ENCODE measurements at places on chromosomes 5 and 9. TPM values are rescaled to one million over a fixed set of nuclear protein-coding genes. Genes with fewer than 3 reads are reported as not detected.

BRD8 gene
- 75.8 TPM for total RNA-seq

DNA sequence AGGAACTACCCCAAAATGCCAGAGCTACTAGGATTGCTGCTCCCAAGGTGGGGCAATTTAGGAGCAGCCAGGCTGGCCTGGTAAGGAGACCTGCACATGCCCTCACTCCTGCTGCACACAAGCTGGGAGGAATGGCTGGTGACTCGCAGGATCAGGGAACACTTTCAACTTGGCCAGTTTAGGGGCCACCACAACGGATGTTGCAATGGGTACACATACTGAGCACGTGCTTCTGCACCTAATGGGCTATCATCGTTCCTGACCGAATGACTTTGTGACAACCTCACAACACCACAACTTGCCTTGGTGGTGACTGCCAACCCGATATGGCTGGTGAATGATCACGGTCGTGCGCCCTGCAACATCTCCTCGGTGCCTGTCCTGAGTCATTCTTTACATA, 172.0 kb downstream of the ROR2 start:
- H3K36me3 ChIP-seq, result no peaks in the 10 kb centered on the region
- no peak overlapping the region for H3K4me3 ChIP-seq
- peaks cover 2% of the 10 kb centered on the region for H3K4me1 ChIP-seq
- H3K27ac ChIP-seq, result no peak overlapping the region

SLC4A9 gene
- 0.15 TPM for total RNA-seq

- H3K27me3 ChIP-seq, result no peaks in the 10 kb centered on the region
- no peak for DNase-seq
- peaks cover 2% of the 10 kb centered on the region for H3K4me1 ChIP-seq
- H3K4me3 ChIP-seq, result no peak overlapping the region
- H3K36me3 ChIP-seq, result no peaks in the 10 kb centered on the region
These were observed 299.4 kb upstream of the RASA1 start for GRCh38 chr5:86968301-86968753.

FYB1 gene
- not detected for total RNA-seq

DNA sequence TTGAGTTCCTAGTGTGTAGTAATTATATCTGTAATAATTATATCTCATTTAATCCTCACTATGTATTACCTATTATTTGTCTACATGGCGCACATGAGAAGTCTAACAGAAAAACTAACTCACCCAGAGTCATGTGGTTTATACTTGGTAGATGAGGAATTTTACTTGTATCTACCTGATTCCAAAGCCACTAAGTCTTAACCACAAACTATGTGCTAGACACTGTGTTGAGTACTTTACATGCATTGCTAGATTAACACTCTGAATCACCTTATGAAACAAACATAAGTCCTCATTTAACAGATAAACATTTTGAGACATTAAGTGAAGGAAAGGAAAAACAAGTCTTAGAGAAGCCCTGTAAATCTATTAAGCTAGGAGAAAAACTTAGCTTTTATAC, 404.8 kb downstream of the TLR4 start:
- H3K27ac ChIP-seq, result no peak overlapping the region
- H3K36me3 ChIP-seq, result no peaks in the 10 kb centered on the region
- DNase-seq, result no peak
- H3K27me3 ChIP-seq, result no peaks in the 10 kb centered on the region
- H3K4me3 ChIP-seq, result no peak overlapping the region
- peaks cover 3% of the 10 kb centered on the region for H3K4me1 ChIP-seq

DAB2 gene
- total RNA-seq, result 5.0 TPM

CHSY3 gene
- total RNA-seq, result 1.4 TPM

DNA sequence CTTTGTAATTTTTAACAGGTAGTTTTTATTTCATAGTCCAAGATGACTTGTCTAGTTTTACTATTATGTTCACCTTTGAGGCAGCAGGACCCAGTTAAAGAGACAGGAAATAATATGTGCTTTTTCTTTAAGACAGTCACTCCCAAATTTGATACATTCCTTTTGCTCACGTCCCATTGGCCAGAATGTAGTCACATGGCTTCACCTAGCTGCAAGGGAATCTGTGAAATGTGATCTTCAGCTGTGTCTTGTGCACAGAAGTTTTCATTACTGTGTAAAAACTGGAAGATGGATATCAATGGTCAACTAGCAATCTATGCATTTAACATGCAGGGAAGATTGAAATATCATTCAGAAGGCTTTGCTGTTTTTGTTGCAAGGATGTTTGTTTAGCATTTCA, 41.1 kb downstream of the XRCC4 start:
- no peak overlapping the region for H3K4me3 ChIP-seq
- H3K4me1 ChIP-seq, result no peaks in the 10 kb centered on the region
- H3K36me3 ChIP-seq, result no peaks in the 10 kb centered on the region
- no peak overlapping the region for H3K27ac ChIP-seq
- DNase-seq, result no peak

DNA sequence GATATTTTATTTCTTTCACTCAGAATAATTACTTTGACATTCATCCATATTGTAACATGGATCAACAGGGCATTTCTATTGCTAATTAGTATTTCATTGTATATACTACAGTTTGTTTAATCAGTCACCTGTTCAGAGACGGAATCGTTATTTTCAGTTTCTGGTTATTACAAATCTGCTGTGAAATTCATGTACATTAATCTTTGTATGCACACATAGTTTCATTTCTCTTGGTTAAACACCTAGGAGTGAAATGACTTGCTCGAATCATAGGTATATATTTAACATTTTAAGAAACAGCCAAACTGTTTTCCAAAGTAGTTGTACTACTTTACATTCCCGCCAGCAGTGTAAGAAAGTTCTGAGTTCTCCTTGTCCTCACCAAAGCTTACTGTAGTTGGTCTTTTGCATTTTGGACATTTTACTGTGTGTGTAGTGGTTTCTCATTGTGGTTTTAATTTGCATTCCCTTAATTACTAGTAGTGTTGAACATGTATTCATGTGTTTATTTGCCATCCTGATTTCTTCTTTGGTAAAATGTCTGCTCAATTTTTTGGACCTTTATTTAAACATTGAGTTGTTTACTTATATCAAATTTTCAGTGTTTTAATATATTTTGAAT, 198.2 kb downstream of the SAXO1 start:
- no peak overlapping the region for H3K4me3 ChIP-seq
- no peaks in the 10 kb centered on the region for H3K36me3 ChIP-seq
- DNase-seq, result no peak
- no peak overlapping the region for H3K27ac ChIP-seq
- no peaks in the 10 kb centered on the region for H3K27me3 ChIP-seq

IFNB1 gene
- not detected for total RNA-seq

- H3K36me3 ChIP-seq, result no peaks in the 10 kb centered on the region
- H3K27me3 ChIP-seq, result no peaks in the 10 kb centered on the region
- no peak for DNase-seq
These were observed 317.3 kb upstream of the PDE4D start for GRCh38 chr5:60210810-60211209.

TDRD7 gene
- 2.3 TPM for total RNA-seq

RNF38 gene
- total RNA-seq, result 60.9 TPM

DNA sequence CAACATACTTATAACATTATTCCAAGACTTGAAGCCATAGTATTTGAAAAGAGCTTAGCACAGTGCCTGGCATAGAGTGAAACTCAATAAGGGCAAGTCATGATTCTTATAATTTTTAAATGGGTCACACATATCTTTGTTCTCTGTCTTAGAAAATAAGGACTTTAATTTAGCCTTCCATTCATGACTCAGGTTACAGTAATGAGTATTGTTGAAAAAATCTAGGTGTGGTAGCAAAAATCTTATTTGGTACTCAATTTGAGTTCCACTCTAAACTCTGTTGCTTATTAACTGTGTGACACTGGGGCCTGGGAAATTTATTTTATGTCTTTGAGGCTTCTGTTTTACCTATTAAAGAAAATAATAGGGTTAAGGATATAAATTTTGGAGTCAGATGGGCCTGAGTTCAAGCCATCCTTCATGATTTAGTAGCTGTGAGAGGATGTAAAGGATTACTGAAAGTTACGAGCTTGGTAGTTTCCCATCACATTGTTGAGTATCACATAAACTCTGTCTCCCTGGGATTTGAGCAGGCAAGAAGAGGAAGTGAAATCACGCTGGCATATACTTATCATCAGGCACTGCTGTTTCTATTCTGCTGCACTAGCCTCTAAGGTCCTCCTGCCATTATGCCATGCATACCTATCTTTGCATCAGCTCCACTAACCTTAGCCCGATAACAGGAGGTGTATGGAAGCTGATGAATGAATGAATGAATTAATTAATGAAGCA, 1.5 kb downstream of the SPINK9 start:
- DNase-seq, result no peak
- H3K4me3 ChIP-seq, result no peak overlapping the region
- no peaks in the 10 kb centered on the region for H3K36me3 ChIP-seq
- no peaks in the 10 kb centered on the region for H3K27me3 ChIP-seq
- H3K4me1 ChIP-seq, result no peaks in the 10 kb centered on the region
- H3K27ac ChIP-seq, result no peak overlapping the region

ECSCR gene
- 2.7 TPM for total RNA-seq

DNA sequence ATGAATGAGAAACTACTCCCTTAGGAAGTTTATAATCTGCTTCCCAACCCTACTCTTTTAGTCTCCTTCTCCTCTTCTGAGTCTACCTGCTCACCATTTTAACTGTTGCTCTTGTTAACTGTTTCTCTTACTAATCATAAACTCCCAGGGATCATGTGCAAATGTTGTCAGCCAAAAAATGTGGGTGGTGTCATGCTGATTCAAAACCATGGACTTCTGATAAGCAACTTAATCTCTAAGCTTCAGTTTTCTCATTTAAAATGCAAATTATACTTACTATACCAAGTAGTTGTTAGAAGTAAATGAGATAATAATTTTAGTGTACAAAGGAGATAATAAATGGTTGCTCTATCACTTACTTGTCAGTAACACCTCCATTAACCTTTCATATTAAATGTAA, 45.9 kb upstream of the TLX3 start:
- H3K27ac ChIP-seq, result no peak overlapping the region
- no peaks in the 10 kb centered on the region for H3K4me1 ChIP-seq
- no peak for DNase-seq

- H3K36me3 ChIP-seq, result no peaks in the 10 kb centered on the region
- no peak overlapping the region for H3K4me3 ChIP-seq
- H3K4me1 ChIP-seq, result no peaks in the 10 kb centered on the region
- no peak for DNase-seq
These were observed 313.6 kb upstream of the PIK3R1 start for GRCh38 chr5:67901814-67902496.

LHX3 gene
- total RNA-seq, result not detected

- no peaks in the 10 kb centered on the region for H3K27me3 ChIP-seq
- H3K4me3 ChIP-seq, result no peak overlapping the region
- no peaks in the 10 kb centered on the region for H3K4me1 ChIP-seq
- H3K27ac ChIP-seq, result no peak overlapping the region
- H3K36me3 ChIP-seq, result no peaks in the 10 kb centered on the region
These were observed 246.1 kb downstream of the PRELID2 start for GRCh38 chr5:145589063-145589462.

GRCh38 chr9:121498150-121498486, 1.5 kb downstream of the GGTA1 start:
- H3K36me3 ChIP-seq, result no peaks in the 10 kb centered on the region
- H3K27ac ChIP-seq, result no peak overlapping the region

GRCh38 chr5:179802207-179802883, 4.3 kb downstream of the MGAT4B start:
- no peak for DNase-seq
- no peak overlapping the region for H3K27ac ChIP-seq
- no peaks in the 10 kb centered on the region for H3K27me3 ChIP-seq
- peaks cover 32% of the 10 kb centered on the region for H3K4me1 ChIP-seq
- no peak overlapping the region for H3K4me3 ChIP-seq

DNA sequence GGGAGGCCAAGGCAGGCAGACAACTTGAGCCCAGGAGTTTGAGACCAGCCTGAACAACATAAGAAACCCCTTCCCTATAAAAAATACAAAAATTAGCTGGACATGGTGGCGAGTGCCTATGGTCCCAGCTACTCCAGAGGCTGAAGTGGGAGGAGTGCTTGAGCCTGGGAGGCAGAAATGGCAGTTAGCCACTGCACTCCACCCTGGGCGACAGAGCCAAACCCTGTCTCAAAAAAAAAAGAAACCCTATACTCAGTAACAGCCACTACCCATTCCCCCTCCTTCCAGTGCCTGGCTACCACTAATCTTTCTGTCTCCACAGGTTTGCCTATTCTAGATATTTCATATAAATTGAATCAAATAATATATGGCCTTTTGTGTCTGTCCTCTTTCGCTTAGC, 14.3 kb upstream of the SIL1 start:
- no peak for DNase-seq
- no peak overlapping the region for H3K27ac ChIP-seq

- H3K36me3 ChIP-seq, result no peaks in the 10 kb centered on the region
- H3K27ac ChIP-seq, result no peak overlapping the region
- no peak for DNase-seq
- no peak overlapping the region for H3K4me3 ChIP-seq
These were observed 101.7 kb downstream of the FBXL17 start for GRCh38 chr5:108280248-108280647.

ORM2 gene
- 0.90 TPM for total RNA-seq

DNA sequence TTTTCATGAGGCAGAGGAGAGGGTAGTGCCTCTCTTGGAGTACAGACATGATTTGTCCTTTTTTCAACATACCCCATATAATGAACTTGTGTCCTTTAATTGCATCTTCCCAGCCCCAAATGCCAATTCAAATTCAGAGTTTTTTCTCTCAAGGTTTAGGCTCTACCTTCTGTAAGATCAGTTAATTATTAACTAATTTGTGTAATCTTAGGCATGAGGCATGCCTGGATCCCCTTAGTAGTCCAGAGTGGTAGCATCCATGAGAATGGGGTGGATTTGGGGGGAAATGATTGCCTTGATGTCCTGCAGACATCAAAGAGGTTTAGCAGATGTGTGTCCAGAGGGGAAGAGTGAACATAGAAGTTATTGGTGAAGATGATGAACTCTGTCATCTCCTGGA, 533.3 kb downstream of the LRRC70 start:
- no peak overlapping the region for H3K4me3 ChIP-seq
- no peak for DNase-seq
- H3K36me3 ChIP-seq, result no peaks in the 10 kb centered on the region

CDH6 gene
- total RNA-seq, result 1.4 TPM

DNA sequence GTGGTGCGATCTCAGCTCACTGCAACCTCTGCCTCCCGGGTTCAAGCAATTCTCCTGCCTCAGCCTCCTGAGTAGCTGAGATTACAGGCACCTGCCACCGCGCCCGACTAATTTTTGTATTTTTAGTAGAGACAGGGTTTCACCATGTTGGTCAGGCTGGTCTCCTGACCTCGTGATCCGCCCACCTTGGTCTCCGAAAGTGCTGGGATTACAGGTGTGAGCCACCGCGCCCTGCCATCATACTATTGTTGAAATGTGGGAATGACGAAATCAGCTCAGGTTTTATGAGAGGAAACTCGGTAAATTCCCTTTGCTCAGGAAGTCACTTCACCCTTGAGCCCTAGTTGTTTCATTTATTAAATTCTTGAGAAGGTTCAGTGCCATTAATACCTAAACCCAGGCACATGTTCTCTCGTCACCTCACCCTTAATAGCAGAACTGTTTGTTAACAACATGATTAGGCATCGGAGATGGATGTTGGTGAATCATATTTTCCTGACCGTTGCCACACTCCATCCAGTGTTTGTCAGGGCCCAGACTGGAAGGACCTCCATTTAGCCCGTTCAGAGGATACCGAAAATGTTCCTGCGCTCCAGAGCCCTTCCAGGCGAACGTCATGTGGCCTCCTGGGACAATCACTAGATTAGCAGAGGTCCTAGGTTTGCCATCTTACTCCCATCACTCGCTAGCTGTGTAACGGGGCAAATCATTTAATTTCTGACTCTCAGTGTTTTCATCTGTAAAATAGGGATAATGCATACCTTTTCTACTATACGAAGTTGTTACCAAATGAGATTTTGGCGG, 20.0 kb upstream of the CREBRF start:
- no peak overlapping the region for H3K4me3 ChIP-seq
- no peaks in the 10 kb centered on the region for H3K27me3 ChIP-seq
- no peak for DNase-seq
- H3K27ac ChIP-seq, result no peak overlapping the region

Measured in H1 (cell line).